Effector memory CD4-positive, alpha-beta T cell (primary cell): ENCODE measurements at places on chromosomes 6 and 20.

DNA sequence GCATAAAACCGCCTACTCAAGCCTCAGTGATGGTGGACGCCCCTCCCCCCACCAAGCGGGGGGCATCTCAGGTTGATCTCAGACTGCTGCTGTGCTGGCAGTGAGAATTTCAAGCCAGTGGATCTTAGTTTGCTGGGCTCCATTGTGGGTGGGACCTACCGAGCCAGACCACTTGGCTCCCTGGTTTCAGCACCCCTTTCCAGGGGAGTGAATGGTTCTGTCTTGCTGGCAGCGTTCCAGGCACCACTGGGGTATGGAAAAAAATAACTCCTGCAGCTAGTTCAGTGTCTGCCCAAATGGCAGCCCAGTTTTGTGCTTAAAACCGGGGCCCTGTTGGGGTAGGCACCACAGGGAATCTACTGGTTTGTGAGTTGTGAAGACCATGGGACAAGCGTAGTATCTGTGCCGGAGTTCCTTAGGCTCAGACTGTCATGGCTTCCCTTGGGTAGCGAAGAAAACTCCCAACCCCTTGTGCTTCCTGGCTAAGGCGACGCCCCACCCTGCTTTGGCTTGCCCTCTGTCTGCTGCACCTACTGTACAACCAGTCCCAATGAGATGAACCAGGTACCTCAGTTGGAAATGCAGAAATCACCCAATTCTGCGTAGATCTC lies 1334.5 kb upstream of the ADGRB3 start:
- DNase-seq, result no peak

DNA sequence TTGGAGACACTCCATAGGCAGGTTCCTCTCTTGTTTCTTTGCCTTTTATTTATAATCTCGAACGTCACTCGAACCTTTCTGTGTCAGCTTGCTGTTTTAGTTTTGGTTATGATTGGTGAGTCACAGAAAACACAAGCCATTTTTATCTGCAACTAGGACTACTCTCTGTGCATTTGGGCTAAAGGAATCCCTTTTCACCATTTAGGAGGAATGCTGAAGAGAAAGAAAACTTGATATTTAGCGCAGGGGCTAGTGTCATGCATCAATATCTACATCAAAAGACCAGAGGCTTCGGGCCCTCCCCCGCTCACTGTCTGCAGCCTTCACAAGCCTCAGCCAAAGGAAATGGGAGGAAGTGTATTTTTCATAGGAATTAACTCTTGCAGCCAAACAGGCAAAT lies 507.8 kb upstream of the CITED2 start:
- no peak for DNase-seq

DNA sequence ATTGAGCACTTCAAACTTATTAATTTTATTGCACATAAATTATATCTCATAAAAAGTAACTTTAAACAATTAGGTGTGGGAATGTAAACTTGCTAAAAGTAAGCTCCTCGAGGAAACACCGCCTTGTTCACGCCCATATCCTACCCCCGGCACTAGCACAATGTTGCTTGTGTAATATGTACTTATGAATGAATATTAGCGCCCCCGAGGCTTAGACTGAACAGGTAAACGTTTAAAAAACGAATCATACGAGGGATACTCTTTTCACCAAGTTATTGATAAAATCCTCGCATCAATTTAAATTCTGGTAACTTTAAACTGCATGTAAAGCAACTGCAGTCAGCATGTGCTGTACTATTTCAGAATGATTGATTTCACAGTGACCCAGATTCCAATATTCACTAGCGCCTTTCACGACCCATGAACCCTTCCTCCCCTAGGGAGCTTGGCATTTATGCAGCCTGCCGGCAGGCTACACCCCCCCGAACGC lies 637 bp downstream of the TFB1M start:
- DNase-seq, result no peak

DNA sequence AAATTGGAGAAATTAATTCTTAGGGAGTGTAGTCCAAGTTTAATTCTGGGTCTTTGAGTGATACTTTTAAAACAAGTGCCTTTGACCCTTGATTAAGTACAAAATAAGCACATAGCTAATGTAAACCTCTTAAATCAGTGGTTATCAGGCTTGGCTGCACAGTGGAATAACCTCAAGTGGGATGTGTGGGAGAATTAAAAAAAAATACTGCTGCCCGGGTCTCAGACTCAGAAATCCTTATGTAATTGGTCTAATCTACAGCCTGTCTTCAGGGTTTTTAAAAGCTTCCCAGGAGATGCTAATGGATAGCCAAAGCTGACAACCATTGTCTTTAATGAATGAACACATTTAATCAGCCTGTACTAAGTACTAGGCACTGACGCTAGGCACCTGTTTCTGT lies 28.5 kb upstream of the TMEM14A start:
- no peak for DNase-seq

DNA sequence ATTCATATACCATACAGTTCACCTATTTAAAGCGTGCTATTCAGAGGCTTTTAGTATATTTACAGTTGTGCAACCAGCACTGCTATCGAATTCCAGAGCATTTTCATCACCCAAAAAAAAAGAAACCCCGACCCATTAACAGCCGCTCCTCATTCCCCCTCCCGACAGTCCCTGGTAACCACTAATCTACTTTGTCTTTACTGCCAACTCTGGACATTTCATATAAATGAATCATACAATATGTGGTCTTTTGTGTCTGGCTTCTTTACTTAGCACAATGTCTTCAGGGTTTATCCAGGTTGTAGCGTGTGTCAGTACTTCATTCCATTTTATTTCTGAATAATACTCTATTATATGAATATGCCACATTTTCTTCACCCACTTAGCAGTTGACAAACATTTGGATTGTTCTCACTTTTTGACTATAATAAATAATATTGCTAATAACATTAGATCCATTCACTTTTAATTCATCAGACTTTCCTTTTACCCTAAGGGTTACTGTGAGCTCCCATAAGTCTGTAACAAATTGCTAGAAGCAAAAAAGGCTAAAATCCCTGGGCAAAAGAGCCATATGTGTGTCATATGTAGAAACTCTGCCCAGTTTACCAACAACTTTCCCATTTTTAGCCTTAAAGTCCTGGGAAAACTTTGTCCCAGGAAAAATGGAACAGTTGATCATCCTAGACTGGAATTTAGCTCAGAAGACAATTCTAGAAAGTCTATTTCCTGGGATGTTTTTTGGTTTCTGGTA lies 23.2 kb upstream of the ROS1 start:
- DNase-seq, result no peak

- no peak for DNase-seq
Measured at GRCh38 chr6:142009647-142010046, 123.1 kb upstream of the GJE1 start.

- no peak for DNase-seq
Measured at GRCh38 chr6:128278836-128279235, 241.6 kb downstream of the PTPRK start.

GRCh38 chr20:12762725-12763124 lies 246.0 kb upstream of the SPTLC3 start:
- no peak for DNase-seq

- no peak for DNase-seq
Measured at GRCh38 chr20:59731376-59731775, 127.0 kb downstream of the PHACTR3 start.
